Stimulated activated naive B cell treated with anti-CD40 and anti-IgM and Interleukin-4, amounts not matched to agents 10 μg/mL and 1 μg/mL and 100 μg/mL, for 72 hours (primary cell): ENCODE measurements at places on chromosomes 7 and 10.

DNA sequence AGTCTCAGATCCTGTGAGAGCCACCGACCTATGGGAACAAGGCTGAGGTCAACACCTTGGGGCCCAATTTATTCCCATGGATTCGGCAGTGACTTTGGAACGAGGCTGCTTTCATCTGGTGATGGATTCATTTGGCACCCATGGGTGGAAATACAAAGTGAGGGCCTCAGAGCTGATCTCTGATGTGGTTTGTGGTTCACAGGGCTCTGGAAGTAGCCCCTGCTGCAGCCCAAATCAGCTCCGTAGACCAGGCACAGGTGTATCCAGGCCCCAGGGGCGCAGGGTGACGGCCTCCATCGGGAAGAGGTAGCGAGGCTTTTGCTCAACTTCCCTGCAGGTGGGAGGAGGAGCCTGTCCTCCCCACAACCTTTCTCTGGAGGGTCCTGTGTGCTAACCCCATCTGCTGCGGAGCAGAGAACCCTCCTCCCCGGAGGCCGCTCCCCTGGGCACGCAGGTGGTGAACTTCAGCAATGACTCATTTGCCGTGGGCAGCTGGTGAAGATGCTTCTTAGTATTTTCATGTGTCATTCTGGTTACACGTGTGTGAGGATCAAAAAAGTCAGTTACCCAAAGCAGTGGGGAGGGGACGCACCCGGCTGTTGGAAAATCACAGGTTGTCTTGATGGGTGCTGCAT, 7.5 kb upstream of the JAKMIP3 start:
- H3K4me3 ChIP-seq = no peak overlapping the region
- H3K4me1 ChIP-seq = no peaks in the 10 kb centered on the region
- H3K27me3 ChIP-seq = peaks cover 29% of the 10 kb centered on the region
- no peak overlapping the region for H3K27ac ChIP-seq
- H3K36me3 ChIP-seq = peaks cover 4% of the 10 kb centered on the region

- H3K36me3 ChIP-seq = peaks cover 5% of the 10 kb centered on the region
- peaks cover 6% of the 10 kb centered on the region for H3K27me3 ChIP-seq
- H3K4me3 ChIP-seq = no peak overlapping the region
- peaks cover 24% of the 10 kb centered on the region for H3K4me1 ChIP-seq
- peak overlapping the region; percentile 33 for H3K27ac ChIP-seq
Measured at GRCh38 chr7:41930538-41931262, 227.8 kb upstream of the INHBA start.

GRCh38 chr10:99466632-99467223, 36.3 kb upstream of the GOT1 start:
- H3K4me1 ChIP-seq = peaks cover 2% of the 10 kb centered on the region
- no peak for DNase-seq
- no peak overlapping the region for H3K4me3 ChIP-seq
- no peak overlapping the region for H3K27ac ChIP-seq
- peaks cover 72% of the 10 kb centered on the region for H3K27me3 ChIP-seq

GRCh38 chr10:100506596-100507356, 12.9 kb downstream of the SEC31B start:
- H3K27ac ChIP-seq = no peak overlapping the region
- DNase-seq = no peak
- H3K4me3 ChIP-seq = no peak overlapping the region
- no peaks in the 10 kb centered on the region for H3K27me3 ChIP-seq
- H3K4me1 ChIP-seq = no peaks in the 10 kb centered on the region

GRCh38 chr10:11863353-11864109, 40.4 kb downstream of the PROSER2 start:
- no peak overlapping the region for H3K27ac ChIP-seq
- H3K27me3 ChIP-seq = no peaks in the 10 kb centered on the region
- peaks cover 14% of the 10 kb centered on the region for H3K4me1 ChIP-seq
- H3K36me3 ChIP-seq = no peaks in the 10 kb centered on the region
- H3K4me3 ChIP-seq = peak overlapping the region; percentile 33

DNA sequence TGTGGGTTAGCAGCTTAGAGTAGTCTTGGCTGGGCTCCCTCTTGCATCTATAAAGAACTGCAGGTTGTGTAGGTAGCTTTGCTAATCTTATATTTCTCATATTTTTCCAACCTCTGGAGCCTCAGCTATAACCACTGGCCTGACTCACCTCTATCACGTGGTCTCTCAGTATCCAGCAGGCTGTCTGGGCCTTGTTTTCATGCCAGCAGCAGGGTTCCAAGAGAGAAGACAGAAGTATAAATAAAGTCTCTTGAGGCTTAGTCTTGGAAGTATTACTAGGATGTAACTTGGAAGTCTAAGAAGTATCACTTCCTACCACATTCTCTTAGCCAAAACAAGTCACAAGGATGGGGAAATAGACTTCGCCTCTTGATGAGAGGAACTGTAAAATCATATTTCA, 73.3 kb downstream of the WIPF3 start:
- H3K4me3 ChIP-seq = no peak overlapping the region
- no peaks in the 10 kb centered on the region for H3K36me3 ChIP-seq
- peaks cover 14% of the 10 kb centered on the region for H3K4me1 ChIP-seq
- no peak for DNase-seq
- no peak overlapping the region for H3K27ac ChIP-seq
- peaks cover 24% of the 10 kb centered on the region for H3K27me3 ChIP-seq

DNA sequence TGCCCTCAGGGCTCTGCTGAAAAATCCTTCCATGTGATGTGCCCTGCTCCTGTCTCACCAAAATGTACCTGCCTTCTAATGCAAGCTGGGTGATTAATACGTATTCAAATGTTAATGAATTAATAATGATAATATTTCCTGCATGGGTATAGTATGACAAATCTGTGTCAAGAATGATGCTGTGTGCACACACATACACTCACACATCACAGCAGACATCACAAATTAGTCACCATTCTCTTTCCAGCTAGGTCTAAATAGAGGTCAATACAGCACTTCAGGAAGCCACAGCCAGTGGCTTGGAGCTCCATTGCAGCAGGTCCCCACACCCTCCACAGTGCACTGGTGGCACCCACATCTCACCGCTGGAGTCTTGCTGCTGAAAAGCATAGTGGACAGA, 681.2 kb upstream of the NRP1 start:
- no peaks in the 10 kb centered on the region for H3K27me3 ChIP-seq
- H3K4me3 ChIP-seq = no peak overlapping the region
- DNase-seq = no peak
- H3K27ac ChIP-seq = no peak overlapping the region
- no peaks in the 10 kb centered on the region for H3K4me1 ChIP-seq

GRCh38 chr10:274866-275265, 139.6 kb downstream of the ZMYND11 start:
- no peaks in the 10 kb centered on the region for H3K4me1 ChIP-seq
- DNase-seq = no peak
- H3K4me3 ChIP-seq = no peak overlapping the region
- H3K36me3 ChIP-seq = peaks cover 3% of the 10 kb centered on the region
- no peaks in the 10 kb centered on the region for H3K27me3 ChIP-seq

- H3K4me3 ChIP-seq = no peak overlapping the region
- no peak for DNase-seq
- H3K27me3 ChIP-seq = no peaks in the 10 kb centered on the region
Measured at GRCh38 chr7:118626739-118627138, 402.2 kb downstream of the ANKRD7 start.

- peak overlapping the region; percentile 37 for H3K27ac ChIP-seq
- peaks cover 9% of the 10 kb centered on the region for H3K36me3 ChIP-seq
- H3K4me3 ChIP-seq = peak overlapping the region; percentile 53
- H3K4me1 ChIP-seq = peaks cover 34% of the 10 kb centered on the region
- DNase-seq = no peak
Measured at GRCh38 chr7:1049006-1049741, 4.8 kb downstream of the GPR146 start.

DNA sequence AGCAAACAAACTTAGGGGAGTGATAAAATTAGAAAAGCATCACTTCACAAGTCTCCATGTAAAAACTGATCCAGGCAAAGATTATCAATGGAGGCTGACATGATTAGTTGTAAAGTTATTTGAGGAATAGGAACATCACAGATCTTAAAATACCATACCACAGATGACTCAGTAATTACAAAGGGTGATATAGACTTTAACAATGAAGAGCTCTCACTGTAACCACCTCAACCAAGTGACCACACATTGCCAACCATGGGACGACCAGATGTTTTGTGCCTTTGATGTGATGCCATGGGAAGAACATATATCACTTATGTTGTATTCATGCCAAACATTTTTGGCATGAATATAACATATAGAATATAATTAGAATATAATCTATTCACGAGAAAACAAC, 11.7 kb downstream of the AASS start:
- H3K4me3 ChIP-seq = no peak overlapping the region
- no peaks in the 10 kb centered on the region for H3K27me3 ChIP-seq
- H3K27ac ChIP-seq = no peak overlapping the region
- peaks cover 9% of the 10 kb centered on the region for H3K4me1 ChIP-seq
- peaks cover 3% of the 10 kb centered on the region for H3K36me3 ChIP-seq

- no peaks in the 10 kb centered on the region for H3K36me3 ChIP-seq
- H3K4me1 ChIP-seq = no peaks in the 10 kb centered on the region
- H3K27ac ChIP-seq = no peak overlapping the region
- DNase-seq = no peak
Measured at GRCh38 chr7:159000859-159001435, 143.7 kb downstream of the VIPR2 start.

GRCh38 chr7:13333371-13333770, 645.9 kb downstream of the ARL4A start:
- H3K4me3 ChIP-seq = no peak overlapping the region
- H3K27me3 ChIP-seq = no peaks in the 10 kb centered on the region
- no peaks in the 10 kb centered on the region for H3K36me3 ChIP-seq
- no peak for DNase-seq
- no peaks in the 10 kb centered on the region for H3K4me1 ChIP-seq

DNA sequence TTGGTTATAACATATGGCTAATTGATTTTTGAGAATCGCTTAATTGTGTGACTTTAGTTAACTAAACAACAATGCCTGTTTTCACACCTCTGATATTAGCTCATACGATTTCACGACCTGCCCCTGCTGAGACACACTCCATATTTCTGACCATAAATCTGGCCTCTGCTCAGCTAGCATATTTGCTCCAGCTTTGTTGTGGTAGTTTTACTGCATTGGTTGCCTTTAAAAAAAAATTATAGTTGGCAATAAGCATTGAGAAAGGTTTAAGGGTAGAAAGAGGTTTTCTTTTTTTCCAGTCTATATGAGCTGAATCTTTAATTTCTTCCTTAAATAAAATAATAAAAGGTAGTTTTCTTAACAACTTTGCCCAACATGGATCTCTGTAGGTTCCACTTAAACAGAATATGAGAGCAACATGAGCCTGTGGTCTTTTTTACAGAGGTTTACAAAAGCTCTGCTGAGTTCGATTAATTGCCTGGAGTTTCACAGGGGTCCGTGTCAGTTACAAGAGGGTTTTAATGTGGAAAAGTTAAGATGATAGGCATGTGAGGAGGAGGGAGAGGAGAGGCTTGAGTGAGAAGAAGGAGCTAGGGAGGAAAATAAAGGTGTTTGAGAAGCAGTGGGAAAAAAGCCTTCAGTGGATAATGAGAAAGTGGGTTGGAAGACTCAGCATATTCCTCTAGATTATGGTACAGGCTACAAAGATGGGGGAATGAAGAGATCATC, 318.2 kb downstream of the CXCL12 start:
- H3K27me3 ChIP-seq = no peaks in the 10 kb centered on the region
- H3K4me3 ChIP-seq = no peak overlapping the region
- H3K36me3 ChIP-seq = no peaks in the 10 kb centered on the region
- H3K27ac ChIP-seq = no peak overlapping the region
- DNase-seq = no peak

- H3K27me3 ChIP-seq = no peaks in the 10 kb centered on the region
- H3K4me1 ChIP-seq = no peaks in the 10 kb centered on the region
- H3K27ac ChIP-seq = no peak overlapping the region
Measured at GRCh38 chr7:66535414-66536329, 93.0 kb upstream of the KCTD7 start.

- H3K4me1 ChIP-seq = peaks cover 26% of the 10 kb centered on the region
- no peak for DNase-seq
- no peak overlapping the region for H3K27ac ChIP-seq
- no peak overlapping the region for H3K4me3 ChIP-seq
- peaks cover 78% of the 10 kb centered on the region for H3K36me3 ChIP-seq
Measured at GRCh38 chr7:141568227-141568626, 17.0 kb downstream of the AGK start.

DNA sequence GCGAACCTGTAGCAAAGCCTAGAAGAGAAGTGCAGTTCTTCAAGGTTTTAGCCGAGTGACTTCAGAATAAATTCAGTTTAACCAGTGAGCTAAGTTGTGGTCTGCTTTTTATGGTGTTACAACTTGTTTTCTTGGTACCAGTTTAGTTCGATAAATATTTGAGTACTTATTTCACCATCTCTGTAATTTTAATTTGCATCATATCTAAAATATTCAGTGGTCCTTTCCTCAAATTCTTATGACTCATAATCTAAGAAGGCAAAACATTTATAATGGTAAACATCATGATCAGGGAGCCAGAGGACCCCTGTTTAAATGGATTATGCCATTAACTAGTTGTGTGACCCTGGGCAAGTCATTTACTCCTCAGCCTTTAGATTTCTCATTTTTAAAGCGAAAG, 4.1 kb upstream of the BMPER start:
- no peaks in the 10 kb centered on the region for H3K36me3 ChIP-seq
- H3K27me3 ChIP-seq = peaks cover 53% of the 10 kb centered on the region
- no peak for DNase-seq
- peaks cover 12% of the 10 kb centered on the region for H3K4me1 ChIP-seq

- DNase-seq = no peak
- peaks cover 3% of the 10 kb centered on the region for H3K27me3 ChIP-seq
- no peak overlapping the region for H3K27ac ChIP-seq
- H3K4me3 ChIP-seq = no peak overlapping the region
- H3K4me1 ChIP-seq = no peaks in the 10 kb centered on the region
- H3K36me3 ChIP-seq = no peaks in the 10 kb centered on the region
Measured at GRCh38 chr10:130545697-130546096, 409.5 kb downstream of the GLRX3 start.

GRCh38 chr10:7117177-7117799, 293.5 kb downstream of the SFMBT2 start:
- no peaks in the 10 kb centered on the region for H3K27me3 ChIP-seq
- H3K27ac ChIP-seq = no peak overlapping the region
- DNase-seq = no peak
- no peak overlapping the region for H3K4me3 ChIP-seq

GRCh38 chr7:40482845-40483244, 348.0 kb downstream of the SUGCT start:
- no peaks in the 10 kb centered on the region for H3K4me1 ChIP-seq
- DNase-seq = no peak
- H3K4me3 ChIP-seq = no peak overlapping the region
- no peaks in the 10 kb centered on the region for H3K36me3 ChIP-seq
- no peaks in the 10 kb centered on the region for H3K27me3 ChIP-seq

GRCh38 chr7:55206235-55207029, 158.7 kb upstream of the LANCL2 start:
- no peaks in the 10 kb centered on the region for H3K27me3 ChIP-seq
- no peaks in the 10 kb centered on the region for H3K36me3 ChIP-seq
- no peak for DNase-seq
- H3K4me1 ChIP-seq = no peaks in the 10 kb centered on the region
- no peak overlapping the region for H3K4me3 ChIP-seq

- no peak for DNase-seq
- H3K36me3 ChIP-seq = peaks cover 8% of the 10 kb centered on the region
- peaks cover 6% of the 10 kb centered on the region for H3K4me1 ChIP-seq
- no peak overlapping the region for H3K27ac ChIP-seq
- no peak overlapping the region for H3K4me3 ChIP-seq
Measured at GRCh38 chr7:75630549-75630948, 108.2 kb downstream of the HIP1 start.

GRCh38 chr7:84191842-84192241, 2.7 kb downstream of the SEMA3A start:
- H3K27me3 ChIP-seq = peaks cover 10% of the 10 kb centered on the region
- DNase-seq = no peak
- peaks cover 19% of the 10 kb centered on the region for H3K4me1 ChIP-seq
- H3K36me3 ChIP-seq = no peaks in the 10 kb centered on the region
- no peak overlapping the region for H3K27ac ChIP-seq

- no peaks in the 10 kb centered on the region for H3K4me1 ChIP-seq
- H3K27me3 ChIP-seq = no peaks in the 10 kb centered on the region
- H3K36me3 ChIP-seq = no peaks in the 10 kb centered on the region
Measured at GRCh38 chr7:84536271-84536870, 341.8 kb upstream of the SEMA3A start.
